ENCODE measurements at places on chromosomes 1 and 21.

- DNase-seq = no peak
Observed at GRCh38 chr21:31446226-31446855, 102.3 kb upstream of the TIAM1 start.

- no peak for DNase-seq
Observed at GRCh38 chr1:53681977-53682685, 56.8 kb downstream of the GLIS1 start.

- DNase-seq = no peak
Observed at GRCh38 chr1:102628109-102628613, 480.2 kb downstream of the COL11A1 start.

- DNase-seq = no peak
Observed at GRCh38 chr1:214014730-214015129, 27.0 kb downstream of the PROX1 start.

- DNase-seq = no peak
Observed at GRCh38 chr1:11150326-11150725, 38.8 kb upstream of the ANGPTL7 start.

Measured in GM04503 (cell line).